ENCODE measurements at places on chromosomes 13 and 19. TPM values are rescaled to one million over a fixed set of nuclear protein-coding genes. Genes with fewer than 3 reads are reported as not detected.

RFPL4AL1 gene
- total RNA-seq, result not detected

TDRD3 gene
- 16.5 TPM for total RNA-seq

ANKRD24 gene
- total RNA-seq, result 1.7 TPM

RAB3D gene
- total RNA-seq, result 12.5 TPM

KLK3 gene
- total RNA-seq, result not detected

JAK3 gene
- total RNA-seq, result 200 TPM

PLVAP gene
- not detected for total RNA-seq

ZNF850 gene
- 6.7 TPM for total RNA-seq

GRCh38 chr19:7575434-7576040 is 20.1 kb upstream of the CAMSAP3 start:
- peak; percentile 18 for DNase-seq

DNA sequence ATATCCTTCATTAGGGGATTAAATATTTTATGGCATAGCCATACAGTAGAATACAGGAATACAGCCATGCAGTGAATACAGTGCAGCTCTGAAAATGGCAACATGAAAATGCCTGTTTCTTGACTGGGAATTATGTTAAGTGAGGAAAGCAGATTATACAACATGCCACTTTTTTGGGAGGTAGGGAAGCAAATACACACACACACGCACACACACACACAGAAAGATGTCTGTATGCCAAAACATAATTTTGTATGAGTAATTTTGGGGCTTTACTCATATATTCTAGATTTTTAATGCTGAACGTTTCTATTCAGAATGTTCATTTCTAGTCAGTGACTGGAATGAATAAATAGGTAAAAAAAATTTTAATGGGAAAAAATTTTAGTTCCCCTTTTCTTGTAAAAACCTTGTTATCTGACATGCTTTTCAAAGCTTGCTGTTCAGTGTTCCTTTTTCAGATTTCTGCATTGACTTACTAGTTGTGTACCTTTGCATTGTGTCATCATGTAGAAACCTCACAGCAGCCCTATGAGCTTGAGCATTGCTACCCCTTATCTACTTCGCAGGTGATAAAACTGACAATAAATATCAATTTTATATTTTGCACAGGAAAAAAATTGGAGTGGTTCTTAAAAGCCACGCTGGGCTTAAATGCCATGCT is 7.8 kb downstream of the GPR183 start:
- H3K27ac ChIP-seq, result peak overlapping the region; percentile 84

DNA sequence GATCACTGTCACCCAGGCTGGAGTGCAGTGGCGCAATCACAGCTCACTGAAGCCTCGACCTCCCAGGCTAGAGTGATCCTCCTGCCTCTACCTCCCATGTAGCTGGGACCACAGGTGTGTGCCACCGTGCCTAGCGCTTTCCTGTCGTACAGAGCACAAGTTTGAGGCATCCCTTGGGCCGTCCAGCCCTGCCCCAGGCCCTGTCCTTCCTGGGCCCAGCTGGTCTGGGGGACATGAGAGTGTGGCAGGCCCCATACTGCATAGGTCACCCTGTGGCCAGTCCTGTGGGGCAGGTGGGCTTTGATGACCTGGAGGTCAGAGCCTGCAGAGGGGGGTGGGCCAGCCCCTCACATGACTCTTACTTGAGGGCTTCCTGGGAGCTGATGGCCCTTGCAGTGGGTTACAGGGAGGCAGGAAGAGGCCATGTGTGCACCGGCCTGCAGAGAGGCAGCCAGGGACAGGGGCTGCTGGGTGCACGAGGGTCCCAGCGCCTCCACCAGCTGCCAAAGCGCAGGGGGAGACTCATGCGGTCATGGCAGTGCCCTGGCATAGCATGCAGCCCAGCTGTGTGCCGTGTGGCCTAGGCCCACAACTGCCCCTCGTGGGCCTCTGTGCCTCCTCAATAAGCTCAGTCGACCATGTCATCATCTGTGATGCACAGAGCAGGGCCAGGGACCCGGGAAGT is 61.4 kb downstream of the KDM4B start:
- H3K4me1 ChIP-seq, result no peaks in the 10 kb centered on the region
- peaks cover 2% of the 10 kb centered on the region for H3K36me3 ChIP-seq
- no peak overlapping the region for H3K4me3 ChIP-seq
- no peak overlapping the region for H3K27ac ChIP-seq
- H3K27me3 ChIP-seq, result no peaks in the 10 kb centered on the region
- DNase-seq, result no peak

DNA sequence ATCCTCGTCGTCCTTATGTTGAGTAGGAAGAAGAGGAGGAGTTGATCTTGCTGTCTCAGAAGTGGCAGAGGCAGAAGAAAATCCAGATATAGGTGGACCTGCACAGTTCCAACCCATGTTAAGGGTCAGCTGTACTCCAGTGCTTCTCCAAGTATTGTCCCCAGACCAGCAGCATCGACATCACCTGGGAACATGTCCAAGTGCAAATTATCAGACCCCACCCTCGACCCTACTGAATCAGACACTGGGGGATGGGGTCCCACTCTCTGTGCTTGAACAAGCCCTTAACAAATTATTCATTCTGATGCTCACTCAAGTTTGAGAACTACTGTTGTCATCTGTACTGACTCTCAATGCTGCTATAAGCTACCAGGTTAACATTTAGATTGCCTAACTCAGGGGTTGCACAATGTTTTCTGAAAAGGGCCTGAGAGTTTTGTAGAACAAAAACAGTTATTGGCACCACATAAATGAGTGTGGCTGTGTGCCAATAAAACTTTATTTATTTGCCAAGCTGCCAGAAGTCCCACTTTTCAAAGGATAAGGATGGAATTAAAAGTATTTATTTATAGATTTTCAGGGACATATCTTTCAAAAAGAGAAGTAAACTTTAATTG is 226.7 kb upstream of the IPO5 start:
- DNase-seq, result no peak
- no peak overlapping the region for H3K27ac ChIP-seq
- H3K4me1 ChIP-seq, result no peaks in the 10 kb centered on the region
- no peak overlapping the region for H3K4me3 ChIP-seq
- H3K36me3 ChIP-seq, result no peaks in the 10 kb centered on the region

DNA sequence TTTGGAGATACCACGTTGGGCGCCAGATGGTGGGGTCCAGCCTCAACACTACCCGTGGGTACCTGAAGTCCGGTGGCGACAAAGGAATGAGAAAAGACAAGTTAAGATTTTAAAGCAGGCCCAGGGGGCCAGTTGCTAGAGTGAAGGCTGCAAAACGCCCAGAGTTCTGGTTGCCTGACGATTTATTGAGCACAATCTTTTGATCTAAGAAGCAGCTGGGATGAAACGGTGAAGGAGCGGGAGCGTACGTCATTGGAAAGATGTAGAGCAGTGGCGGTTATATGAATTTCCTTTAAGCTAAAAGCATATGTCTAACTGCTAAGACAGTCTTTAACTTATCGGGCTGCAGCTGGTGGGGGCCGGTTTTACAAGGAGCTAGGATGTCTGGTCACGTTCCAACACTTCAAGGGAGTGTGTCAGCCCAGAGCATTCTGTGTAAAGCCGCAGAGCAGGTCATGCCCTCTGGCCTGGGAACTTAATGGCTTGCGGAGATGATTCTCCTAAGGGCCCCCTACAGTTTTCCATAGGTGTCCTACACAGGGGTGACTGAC is 28.9 kb upstream of the EVI5L start:
- H3K27ac ChIP-seq, result no peak overlapping the region
- peaks cover 7% of the 10 kb centered on the region for H3K4me1 ChIP-seq
- H3K4me3 ChIP-seq, result no peak overlapping the region
- no peaks in the 10 kb centered on the region for H3K36me3 ChIP-seq
- H3K27me3 ChIP-seq, result peaks cover 31% of the 10 kb centered on the region
- DNase-seq, result no peak

DNA sequence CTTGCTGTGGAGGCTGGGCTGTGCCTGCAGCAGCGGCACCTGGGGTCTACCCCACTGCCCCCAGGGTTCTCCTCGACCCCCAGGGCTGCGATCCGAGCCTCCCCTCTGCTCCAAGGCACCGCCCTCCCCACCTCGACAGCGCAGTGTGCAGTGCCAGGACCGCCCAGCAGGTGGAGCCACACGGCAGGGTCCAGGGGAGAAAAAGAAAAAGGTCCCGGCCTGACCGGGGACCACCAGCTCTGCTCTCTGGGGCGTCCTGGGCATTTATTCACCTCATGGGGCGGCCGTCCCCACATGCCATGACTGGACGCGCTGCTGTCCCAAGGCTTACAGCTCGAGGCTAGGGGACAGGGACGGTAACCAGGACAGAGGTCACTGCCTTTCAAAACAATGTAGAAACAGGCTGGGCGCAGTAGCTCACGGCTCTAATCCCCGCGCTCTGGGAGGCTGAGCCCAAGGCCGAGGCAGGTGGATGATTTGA is 10.6 kb downstream of the REXO1 start:
- H3K4me3 ChIP-seq, result no peak overlapping the region
- H3K27ac ChIP-seq, result no peak overlapping the region
- peaks cover 2% of the 10 kb centered on the region for H3K36me3 ChIP-seq

DNA sequence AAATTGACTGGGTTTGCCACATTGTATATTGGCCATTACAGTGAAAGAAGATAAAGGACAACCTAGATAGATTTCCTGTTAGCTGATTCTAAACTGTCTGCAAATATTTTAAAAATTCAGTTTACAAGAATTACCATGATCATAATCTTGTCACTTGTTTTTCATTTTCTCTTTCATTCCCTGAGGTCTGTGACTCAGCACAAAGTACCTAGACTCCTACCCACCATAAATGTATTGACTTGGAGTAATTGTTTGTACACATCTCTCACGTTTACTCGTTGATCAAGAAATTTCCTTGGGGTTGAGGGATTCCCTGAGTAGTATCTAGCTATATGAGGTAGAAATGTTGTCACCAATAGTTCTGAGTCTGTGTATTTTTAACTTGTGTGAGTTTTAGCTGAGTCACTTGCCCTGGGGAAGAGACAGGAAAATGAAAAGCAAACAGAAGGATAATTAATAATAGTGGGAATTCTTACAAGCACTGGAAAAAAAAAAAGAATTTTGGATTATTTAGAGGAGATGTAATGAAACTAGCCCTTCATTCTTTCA is 299.2 kb upstream of the DACH1 start:
- H3K4me3 ChIP-seq, result no peak overlapping the region
- H3K27me3 ChIP-seq, result no peaks in the 10 kb centered on the region
- H3K27ac ChIP-seq, result no peak overlapping the region
- no peaks in the 10 kb centered on the region for H3K36me3 ChIP-seq
- no peaks in the 10 kb centered on the region for H3K4me1 ChIP-seq

DNA sequence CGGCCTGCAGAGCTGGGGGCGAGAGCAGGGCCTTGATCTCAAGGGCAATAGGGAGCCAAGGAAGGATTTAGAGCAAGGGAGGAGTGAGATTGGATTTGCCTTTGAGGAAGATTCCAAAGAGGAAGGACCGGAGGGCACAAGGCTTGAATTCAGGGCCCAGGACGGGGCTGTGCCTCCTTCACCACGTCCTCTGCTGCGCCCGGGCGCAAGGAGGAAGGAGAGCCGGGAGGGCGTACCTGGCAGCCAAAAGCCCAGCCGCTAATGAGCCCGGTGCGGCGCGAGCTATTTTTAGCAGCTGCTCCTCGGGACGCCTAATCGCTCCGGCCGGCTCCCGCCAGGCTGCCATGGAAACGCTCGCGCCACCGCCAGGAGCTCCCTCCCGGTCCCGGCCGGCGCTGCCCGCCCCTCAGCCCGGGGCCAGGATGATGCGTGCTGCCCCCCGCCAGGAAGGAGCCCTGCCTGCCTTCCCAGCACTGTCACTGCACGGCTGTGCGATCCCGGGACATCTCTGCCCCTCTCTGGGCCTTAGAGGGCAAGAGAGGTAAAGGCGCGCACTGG is 31.3 kb downstream of the TINCR start:
- DNase-seq, result no peak
- H3K27ac ChIP-seq, result no peak overlapping the region
- H3K4me3 ChIP-seq, result no peak overlapping the region
- peaks cover 16% of the 10 kb centered on the region for H3K27me3 ChIP-seq

DNA sequence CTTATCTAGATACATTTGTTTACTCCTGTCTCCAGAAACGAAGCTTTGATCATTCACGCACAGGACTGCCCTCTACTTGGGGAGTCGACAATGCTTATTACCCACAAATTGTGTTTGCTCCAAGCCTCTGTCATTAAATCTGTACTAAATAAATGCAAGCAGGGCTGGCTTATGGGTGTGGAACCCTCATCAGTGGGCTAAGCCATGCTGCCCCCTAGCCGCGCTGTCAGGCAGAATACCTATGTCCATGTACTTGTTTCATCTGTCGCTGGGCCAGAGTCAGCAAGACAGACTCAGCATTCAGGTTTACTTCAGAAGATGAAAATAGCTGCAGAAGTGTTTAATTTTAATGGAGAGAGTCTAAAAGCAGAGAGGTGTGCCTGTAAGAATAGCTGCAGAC is 110.0 kb upstream of the PRR20A start:
- no peaks in the 10 kb centered on the region for H3K4me1 ChIP-seq
- H3K36me3 ChIP-seq, result no peaks in the 10 kb centered on the region
- no peak for DNase-seq

DNA sequence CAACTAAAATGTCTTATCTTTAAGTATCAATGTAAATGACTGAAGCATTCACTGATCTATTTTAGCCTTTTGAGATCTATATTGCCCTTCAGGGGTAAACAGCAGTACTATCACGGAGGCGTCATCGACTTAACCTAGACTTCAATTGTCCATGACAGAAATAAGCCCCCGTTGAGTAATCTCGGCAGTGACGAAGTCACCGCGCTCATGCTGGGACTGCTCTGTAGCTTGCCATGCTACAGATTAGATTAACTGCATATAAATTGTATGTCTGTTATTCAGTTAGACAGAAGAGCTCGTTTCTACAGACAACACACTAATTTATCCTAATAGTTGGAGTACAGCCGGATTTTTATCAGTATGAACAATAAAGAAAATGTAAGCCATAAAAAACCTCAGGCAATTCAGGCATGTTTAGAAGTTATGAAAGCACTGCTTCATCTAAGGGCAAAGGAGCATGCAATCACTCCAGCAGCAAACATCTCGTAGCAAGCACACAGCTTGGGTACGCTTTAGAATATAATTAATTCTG is 56.6 kb downstream of the TUBGCP3 start:
- peaks cover 6% of the 10 kb centered on the region for H3K4me1 ChIP-seq
- H3K4me3 ChIP-seq, result no peak overlapping the region
- DNase-seq, result no peak
- no peaks in the 10 kb centered on the region for H3K27me3 ChIP-seq
- no peaks in the 10 kb centered on the region for H3K36me3 ChIP-seq

- no peak overlapping the region for H3K4me3 ChIP-seq
- no peak overlapping the region for H3K27ac ChIP-seq
- H3K36me3 ChIP-seq, result no peaks in the 10 kb centered on the region
- H3K4me1 ChIP-seq, result no peaks in the 10 kb centered on the region
- peaks cover 20% of the 10 kb centered on the region for H3K27me3 ChIP-seq
- DNase-seq, result no peak
Observed at GRCh38 chr19:41619018-41619556, 7.8 kb downstream of the CEACAM4 start.

- no peak for DNase-seq
- no peaks in the 10 kb centered on the region for H3K27me3 ChIP-seq
- H3K4me3 ChIP-seq, result no peak overlapping the region
- H3K4me1 ChIP-seq, result no peaks in the 10 kb centered on the region
Observed at GRCh38 chr13:112879283-112879833, 89.7 kb upstream of the MCF2L start.

- no peak overlapping the region for H3K4me3 ChIP-seq
- no peaks in the 10 kb centered on the region for H3K36me3 ChIP-seq
- no peak for DNase-seq
- no peak overlapping the region for H3K27ac ChIP-seq
- no peaks in the 10 kb centered on the region for H3K4me1 ChIP-seq
- no peaks in the 10 kb centered on the region for H3K27me3 ChIP-seq
Observed at GRCh38 chr19:30155381-30156200, 213.6 kb downstream of the URI1 start.
